ENCODE measurements at places on chromosomes 13 and 19. TPM values are rescaled to one million over a fixed set of nuclear protein-coding genes. Genes with fewer than 3 reads are reported as not detected.

DNA sequence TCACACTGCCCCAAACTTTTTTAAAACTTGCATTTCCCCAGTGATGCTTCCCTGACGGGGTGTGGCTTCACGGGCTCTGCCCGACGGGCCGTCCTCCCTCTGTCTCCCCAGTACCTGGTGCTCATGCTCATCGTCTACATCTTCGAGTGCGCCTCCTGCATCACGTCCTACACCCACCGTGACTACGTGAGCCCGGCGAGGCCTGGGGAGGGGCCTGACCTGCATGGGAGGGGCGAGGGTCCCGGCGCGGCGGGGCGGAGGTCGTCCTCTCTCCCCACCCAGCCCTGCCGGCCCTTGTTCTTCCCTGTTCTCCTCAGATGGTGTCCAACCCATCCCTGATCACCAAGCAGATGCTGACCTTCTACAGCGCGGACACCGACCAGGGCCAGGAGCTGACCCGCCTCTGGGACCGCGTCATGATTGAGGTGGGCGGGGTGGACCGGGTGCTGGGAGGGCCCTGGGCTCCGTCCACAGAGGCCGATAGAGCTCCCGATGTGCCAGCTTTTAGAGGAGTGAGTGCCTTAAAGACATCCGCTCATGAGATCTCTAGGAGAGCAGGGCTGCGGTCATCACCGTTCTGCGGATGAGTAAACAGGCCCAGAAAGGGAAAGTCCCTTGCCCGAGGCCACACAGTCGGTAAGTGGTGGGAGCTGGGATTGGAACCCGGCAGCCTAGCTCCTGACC, 6.9 kb downstream of the UPK1A start:
- no peaks in the 10 kb centered on the region for H3K36me3 ChIP-seq
- H3K4me3 ChIP-seq, result no peak overlapping the region
- H3K27ac ChIP-seq, result no peak overlapping the region
- peak; percentile 35 for DNase-seq

DNA sequence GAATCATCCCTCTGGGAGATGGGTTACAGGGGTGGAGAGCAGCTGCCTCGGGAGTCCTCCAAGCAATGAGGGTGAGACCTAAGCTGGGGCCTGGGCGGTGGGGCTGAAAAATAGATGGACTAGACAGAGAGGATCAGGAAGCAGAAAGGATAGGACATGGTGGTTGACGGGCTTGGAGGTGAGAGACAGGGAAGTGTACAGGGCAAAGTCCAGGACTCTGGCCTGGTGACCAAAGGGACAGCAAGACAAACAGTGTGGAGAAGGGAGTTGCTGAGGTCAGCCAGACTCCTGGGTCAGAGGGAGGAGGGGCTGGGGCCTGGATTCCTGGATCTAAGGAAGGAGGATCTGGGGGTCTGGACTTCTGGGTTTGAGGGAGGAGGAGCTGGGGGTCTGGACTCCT, 5.5 kb downstream of the PHLDB3 start:
- no peak overlapping the region for H3K27ac ChIP-seq
- H3K4me3 ChIP-seq, result no peak overlapping the region
- no peaks in the 10 kb centered on the region for H3K36me3 ChIP-seq
- H3K27me3 ChIP-seq, result no peaks in the 10 kb centered on the region
- H3K4me1 ChIP-seq, result peaks cover 22% of the 10 kb centered on the region
- DNase-seq, result peak; percentile 31

DNA sequence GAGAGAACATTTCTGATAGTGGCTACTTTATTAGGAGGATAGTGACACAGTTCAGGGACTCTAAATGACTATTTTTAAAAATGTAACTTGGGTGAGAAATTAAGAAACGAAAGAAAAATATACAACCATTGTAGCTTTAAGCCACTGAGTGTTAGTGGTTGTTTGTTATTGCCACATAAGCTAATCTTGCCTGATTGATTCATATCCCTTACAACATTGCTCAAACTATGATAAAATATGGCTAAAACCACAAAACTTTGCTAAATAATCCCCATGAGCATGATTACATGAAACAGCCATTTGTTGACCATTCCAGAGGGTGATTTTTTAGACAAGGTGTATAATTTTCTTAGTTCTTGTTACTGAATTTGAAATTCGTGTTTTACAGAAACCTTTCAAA, 343.4 kb downstream of the SLITRK5 start:
- no peak for DNase-seq
- no peak overlapping the region for H3K27ac ChIP-seq
- H3K36me3 ChIP-seq, result no peaks in the 10 kb centered on the region

GRCh38 chr13:52651897-52652195, 790 bp upstream of the SUGT1 start:
- H3K4me3 ChIP-seq, result peak overlapping the region; percentile 64
- no peaks in the 10 kb centered on the region for H3K27me3 ChIP-seq
- peaks cover 33% of the 10 kb centered on the region for H3K4me1 ChIP-seq
- no peak for DNase-seq
- no peaks in the 10 kb centered on the region for H3K36me3 ChIP-seq

DNA sequence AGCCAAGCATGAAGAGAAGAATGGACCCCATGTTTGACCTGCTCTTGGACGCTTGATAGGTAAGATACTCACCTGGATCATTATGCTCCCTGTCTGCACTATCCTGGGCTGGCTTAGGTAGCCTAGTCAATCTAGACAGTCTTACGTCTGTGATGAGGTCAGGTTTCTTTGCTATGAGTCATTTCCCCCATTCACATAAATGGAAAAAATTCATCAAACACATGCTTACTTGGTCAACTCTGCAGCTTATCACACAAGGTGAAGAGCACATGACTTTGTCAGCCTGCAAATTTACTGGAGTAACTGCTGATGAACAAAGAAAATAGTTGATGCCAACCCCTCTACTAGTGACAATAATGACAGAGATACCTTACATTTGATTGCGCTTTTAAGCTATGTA, 170.0 kb downstream of the NUFIP1 start:
- no peak for DNase-seq
- no peaks in the 10 kb centered on the region for H3K4me1 ChIP-seq
- no peaks in the 10 kb centered on the region for H3K36me3 ChIP-seq
- no peak overlapping the region for H3K27ac ChIP-seq

DNA sequence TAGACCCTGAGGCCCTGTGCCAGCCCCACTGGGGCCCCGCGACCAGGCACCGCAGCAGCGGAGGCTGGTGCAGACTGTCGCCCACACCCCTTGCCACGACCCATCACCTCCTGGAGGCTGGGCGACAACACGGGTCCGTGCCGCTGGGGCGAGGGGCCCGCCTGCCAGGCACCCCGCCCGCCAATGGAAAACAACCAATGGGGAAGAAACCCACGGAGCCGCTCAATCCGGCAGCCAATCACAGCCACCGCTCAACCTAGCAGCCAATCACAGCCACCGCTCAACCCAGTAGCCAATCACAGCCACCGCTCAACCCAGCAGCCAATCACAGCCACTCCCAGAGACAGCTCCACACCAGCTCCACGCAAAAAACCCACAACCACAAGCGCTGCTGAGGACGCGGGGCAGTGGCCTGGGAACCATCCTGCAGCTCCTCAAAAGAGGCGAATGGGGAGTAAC, 29.7 kb downstream of the GPX4 start:
- no peaks in the 10 kb centered on the region for H3K36me3 ChIP-seq
- no peaks in the 10 kb centered on the region for H3K27me3 ChIP-seq
- H3K4me1 ChIP-seq, result peaks cover 60% of the 10 kb centered on the region
- H3K27ac ChIP-seq, result peak overlapping the region; percentile 93
- DNase-seq, result peak; percentile 79

- peaks cover 5% of the 10 kb centered on the region for H3K4me1 ChIP-seq
- DNase-seq, result no peak
- no peaks in the 10 kb centered on the region for H3K27me3 ChIP-seq
- H3K27ac ChIP-seq, result peak overlapping the region; percentile 47
Measured at GRCh38 chr13:50991579-50992521, 82.3 kb downstream of the RNASEH2B start.

- no peaks in the 10 kb centered on the region for H3K4me1 ChIP-seq
- H3K36me3 ChIP-seq, result no peaks in the 10 kb centered on the region
- no peak for DNase-seq
- H3K27ac ChIP-seq, result no peak overlapping the region
Measured at GRCh38 chr19:27833031-27833430, 1379.9 kb downstream of the UQCRFS1 start.

DNA sequence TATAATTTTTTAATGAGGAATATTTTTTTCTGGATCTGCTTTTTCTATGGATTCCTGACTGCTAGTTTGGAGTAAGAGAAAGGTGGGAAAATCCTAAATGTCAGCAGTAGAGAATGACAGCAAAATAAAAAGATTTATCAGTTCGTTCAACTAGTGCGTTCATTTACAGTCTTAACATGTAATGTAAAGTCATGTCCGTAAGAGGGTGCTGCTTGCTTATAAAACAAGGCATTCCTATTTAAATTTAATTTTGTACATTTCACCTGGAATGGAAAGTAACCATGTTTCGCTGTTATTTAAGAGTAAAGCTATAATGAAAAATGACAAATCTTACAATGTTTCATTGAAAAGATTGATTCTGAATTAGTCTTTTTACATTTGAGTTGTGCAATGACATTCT, 76.6 kb downstream of the ZMYM2 start:
- no peaks in the 10 kb centered on the region for H3K4me1 ChIP-seq
- no peaks in the 10 kb centered on the region for H3K27me3 ChIP-seq
- DNase-seq, result no peak
- no peak overlapping the region for H3K4me3 ChIP-seq

GRCh38 chr13:109656206-109656605, 130.2 kb downstream of the IRS2 start:
- peaks cover 4% of the 10 kb centered on the region for H3K27me3 ChIP-seq
- peak overlapping the region; percentile 10 for H3K27ac ChIP-seq
- no peak overlapping the region for H3K4me3 ChIP-seq

- DNase-seq, result no peak
- H3K27ac ChIP-seq, result peak overlapping the region; percentile 94
- H3K4me1 ChIP-seq, result peaks cover 78% of the 10 kb centered on the region
Measured at GRCh38 chr13:27168086-27168485, 3.5 kb downstream of the USP12 start.

GRCh38 chr19:17107546-17108452, 32.2 kb downstream of the MYO9B start:
- DNase-seq, result peak; percentile 77
- no peak overlapping the region for H3K4me3 ChIP-seq
- H3K27me3 ChIP-seq, result no peaks in the 10 kb centered on the region
- peaks cover 18% of the 10 kb centered on the region for H3K4me1 ChIP-seq
- H3K36me3 ChIP-seq, result no peaks in the 10 kb centered on the region

GRCh38 chr19:39563408-39563807, 23.4 kb upstream of the EID2 start:
- H3K27ac ChIP-seq, result no peak overlapping the region
- no peaks in the 10 kb centered on the region for H3K36me3 ChIP-seq
- peaks cover 6% of the 10 kb centered on the region for H3K27me3 ChIP-seq
- H3K4me1 ChIP-seq, result peaks cover under 1% of the 10 kb centered on the region
- H3K4me3 ChIP-seq, result no peak overlapping the region
- DNase-seq, result no peak

DNA sequence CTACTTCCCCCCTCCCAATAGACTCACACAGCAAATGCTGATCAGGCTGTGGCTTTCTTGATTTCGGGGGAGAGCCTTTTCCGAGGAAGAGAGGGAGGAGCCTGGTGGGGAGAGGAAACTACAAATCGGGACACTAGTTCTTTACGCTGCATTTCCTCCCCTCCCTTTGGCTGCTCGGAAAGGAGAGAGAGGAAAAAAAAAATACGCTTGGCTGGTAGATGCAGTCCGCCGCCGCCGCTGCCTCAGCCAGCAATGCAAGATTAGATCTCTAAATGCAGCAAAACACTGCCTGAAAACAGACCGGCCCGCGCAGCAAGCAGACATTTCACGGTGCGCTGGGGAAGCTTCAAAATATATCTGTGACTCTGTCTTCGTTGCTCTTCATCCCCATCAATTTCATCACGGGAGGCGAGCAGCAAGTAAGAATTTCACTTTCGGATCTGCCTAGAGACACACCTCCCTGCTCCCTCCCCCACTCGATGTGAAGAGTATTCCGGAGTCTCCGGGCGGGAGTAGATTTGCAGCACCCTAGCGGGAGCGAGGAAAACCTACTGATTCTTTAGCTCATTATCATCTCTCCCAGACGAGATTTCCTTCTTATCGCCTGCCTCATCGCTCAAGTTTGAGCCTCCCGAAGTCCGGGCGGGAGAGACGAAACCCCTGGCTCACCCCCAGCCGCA, at the start of gene PCDH17:
TSS of gene PCDH17 (plus strand) at position 149 of the 680 bp plus-strand sequence. CDS start 803 bp downstream, outside the sequence.
- H3K27me3 ChIP-seq, result peaks cover 80% of the 10 kb centered on the region
- H3K4me3 ChIP-seq, result peak within 1 kb of the TSS; percentile 11
- peak within 1 kb of the TSS; percentile 3 for H3K27ac ChIP-seq
- peak; percentile 7 for DNase-seq
- H3K4me1 ChIP-seq, result peaks cover 11% of the 10 kb centered on the region

DNA sequence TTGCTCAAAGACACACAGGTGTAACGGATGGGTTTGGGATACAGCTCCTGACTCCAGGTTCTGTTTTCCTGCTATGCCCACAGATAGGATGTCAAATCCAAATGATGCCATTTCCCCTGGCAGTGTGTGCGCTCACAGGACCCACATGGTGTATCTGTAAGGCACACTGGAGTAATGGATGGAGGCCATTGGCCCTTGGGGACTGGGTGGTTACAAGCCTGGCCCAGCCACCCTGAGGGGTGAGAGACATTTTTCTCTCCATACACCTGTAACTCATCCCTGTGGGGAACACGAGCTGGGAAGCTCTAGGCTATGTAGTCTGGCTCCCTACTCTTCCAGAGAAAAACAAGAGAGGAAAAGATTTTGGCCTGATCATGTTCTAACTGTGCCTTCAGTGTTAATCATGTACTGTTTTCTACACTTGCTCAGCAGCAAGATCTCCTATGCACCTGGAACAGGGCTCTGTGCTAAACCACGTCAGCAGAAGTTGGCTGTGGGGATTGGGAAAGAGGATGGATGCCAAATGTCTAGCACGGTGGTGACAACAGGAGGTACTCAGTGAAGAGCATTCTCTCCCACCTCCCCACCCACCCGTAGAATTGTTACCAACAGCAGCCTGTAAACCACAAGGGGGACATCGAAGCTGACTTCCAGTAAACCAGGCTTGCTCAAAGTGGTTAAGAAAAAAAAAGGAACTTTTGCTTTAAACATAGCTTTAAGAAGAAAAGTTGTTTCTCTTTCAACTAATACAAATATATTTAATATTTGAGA, 237.0 kb downstream of the LACC1 start:
- no peaks in the 10 kb centered on the region for H3K36me3 ChIP-seq
- DNase-seq, result no peak
- H3K4me3 ChIP-seq, result no peak overlapping the region
- H3K27ac ChIP-seq, result no peak overlapping the region
- no peaks in the 10 kb centered on the region for H3K27me3 ChIP-seq
- peaks cover 5% of the 10 kb centered on the region for H3K4me1 ChIP-seq

DNA sequence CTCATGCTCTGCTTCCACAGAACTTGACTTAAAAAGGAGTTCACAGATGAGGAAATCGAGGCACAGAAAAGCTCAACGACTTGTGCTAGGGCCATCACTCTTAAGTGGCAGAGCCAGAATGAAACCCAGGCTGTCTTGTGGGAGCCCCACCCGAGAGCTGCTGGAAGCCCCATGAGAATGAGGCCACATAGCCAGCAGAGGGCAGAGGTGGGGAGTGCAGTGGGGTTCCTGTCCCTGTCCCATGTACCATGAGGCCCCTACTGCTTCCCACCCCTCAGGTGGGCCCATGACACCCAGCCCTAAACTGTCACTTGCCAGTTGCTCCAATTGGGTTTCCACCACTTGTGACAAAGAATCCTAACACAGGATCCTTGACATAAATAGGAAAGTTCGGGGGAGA, 175.9 kb downstream of the IRS2 start:
- no peaks in the 10 kb centered on the region for H3K36me3 ChIP-seq
- no peak overlapping the region for H3K4me3 ChIP-seq
- no peaks in the 10 kb centered on the region for H3K27me3 ChIP-seq

The CYP4F11 gene
- 10.5 TPM for total RNA-seq

The CEACAM4 gene
- not detected for total RNA-seq

The PTH2 gene
- not detected for total RNA-seq

The ATXN8OS gene
- not detected for total RNA-seq

The KCNJ14 gene
- 0.64 TPM for total RNA-seq
